ENCODE measurements at places on chromosomes 7 and 10.

DNA sequence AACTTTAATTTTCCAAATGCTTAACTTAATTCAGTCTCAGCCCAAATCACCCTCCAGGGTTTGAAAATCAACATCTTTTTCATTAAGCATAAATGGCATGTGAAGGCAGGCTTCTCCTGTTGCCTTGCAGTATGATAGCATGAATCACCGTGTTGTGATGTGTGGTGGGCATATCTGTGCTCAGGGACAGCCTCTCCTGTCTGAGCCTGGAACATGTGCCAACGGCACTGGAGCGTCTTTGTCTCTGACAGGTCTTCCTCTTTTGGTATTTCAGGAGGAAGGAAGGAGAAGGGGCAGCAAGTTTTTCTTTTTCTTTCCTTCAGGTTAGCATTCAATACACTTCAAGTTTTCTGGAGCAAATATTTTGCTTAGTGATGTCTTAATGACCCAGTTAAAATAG lies 57.6 kb downstream of the LRGUK start:
- no peak for DNase-seq

DNA sequence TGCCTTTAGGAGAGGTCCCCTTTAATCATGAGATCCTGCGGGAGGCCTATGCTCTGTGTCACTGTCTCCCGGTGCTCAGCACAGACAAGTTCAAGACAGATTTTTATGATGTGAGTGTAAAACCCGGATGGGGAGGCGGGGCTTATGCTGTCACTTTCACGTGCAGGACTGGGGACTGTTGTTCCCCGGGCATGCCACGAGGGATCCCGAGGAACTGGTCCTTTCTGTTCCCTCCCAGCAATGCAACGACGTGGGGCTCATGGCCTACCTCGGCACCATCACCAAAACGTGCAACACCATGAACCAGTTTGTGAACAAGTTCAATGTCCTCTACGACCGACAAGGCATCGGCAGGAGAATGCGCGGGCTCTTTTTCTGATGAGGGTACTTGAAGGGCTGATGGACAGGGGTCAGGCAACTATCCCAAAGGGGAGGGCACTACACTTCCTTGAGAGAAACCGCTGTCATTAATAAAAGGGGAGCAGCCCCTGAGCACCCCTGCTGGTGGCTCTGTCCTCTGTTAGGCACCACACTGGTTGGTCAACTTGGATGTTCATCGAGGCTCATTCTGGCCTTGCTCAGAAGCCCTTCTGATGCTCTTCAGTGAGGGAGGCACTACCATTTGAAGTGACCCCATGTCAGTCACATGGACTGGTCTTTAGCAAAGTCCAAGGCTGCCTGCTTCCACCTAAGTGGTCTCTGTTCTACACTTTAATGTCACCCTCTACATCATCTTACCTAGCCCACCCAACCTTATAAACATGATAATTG lies 2.8 kb downstream of the COPS6 start:
- no peak for DNase-seq

DNA sequence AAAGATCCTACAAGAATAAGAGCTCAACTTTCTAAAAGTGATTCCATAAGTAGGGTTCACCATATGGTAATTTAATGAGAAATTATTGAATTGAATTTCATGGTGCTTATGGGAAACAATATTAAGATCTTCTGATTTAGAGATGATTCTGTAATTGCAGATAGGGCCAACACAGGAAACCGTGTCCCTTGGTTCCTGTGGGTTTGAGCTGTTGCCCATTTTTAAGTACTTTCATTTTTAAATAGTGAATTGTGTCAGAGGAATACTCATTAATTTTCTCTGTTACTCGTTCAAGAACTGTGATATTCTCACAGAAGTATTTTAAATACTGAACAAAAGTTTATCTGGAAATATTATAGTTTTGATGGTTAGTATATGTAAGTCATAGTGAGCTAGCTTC lies 129.2 kb downstream of the SRI start:
- no peak for DNase-seq

- no peak for DNase-seq
Measured at GRCh38 chr7:108818742-108819141, 249.1 kb downstream of the DNAJB9 start.

DNA sequence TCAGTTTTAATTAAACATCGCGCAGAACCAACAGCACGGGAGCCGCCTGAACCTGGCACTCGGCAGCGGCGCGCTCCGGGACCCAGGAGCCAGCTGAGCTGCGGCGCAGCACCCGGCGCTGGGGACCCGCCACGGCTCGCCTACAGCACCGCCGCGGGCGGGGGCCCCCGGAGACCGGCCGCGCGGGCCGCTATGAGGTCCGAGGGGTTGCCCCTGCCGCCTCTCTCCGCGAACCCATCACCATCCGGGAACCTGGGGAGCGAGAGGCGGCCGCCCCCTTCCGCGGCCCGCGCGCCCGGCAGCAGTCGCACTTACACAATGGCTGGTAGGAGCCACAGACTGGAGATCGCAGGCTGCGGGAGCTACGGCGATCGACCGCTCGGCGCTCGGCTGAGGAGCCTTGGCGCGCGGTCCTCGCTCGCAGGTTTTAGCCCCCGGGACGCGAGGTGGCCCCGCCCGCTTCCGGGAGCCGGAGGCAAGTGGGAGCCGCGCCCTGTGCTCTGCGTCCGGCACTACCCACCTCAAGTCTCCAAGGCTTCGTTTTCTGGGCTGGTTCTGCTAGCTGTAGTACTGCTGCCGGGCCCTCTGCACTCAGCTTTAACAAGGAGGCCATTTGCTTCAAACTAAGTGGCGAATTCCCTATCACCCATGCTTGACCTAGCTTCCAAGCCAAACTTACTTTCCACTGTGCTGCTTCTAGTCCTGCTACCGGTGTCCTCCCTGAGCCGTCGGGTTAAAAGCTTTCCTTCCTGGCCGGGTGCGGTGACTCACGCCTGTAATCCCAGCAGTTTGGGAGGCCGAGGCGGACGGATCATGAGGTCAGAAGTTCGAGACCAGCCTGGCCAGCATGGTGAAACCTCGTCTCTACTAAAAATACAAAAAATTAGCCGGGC lies at the start of gene TPK1:
TPK1 (minus strand) TSS at position 402 of the 893 bp plus-strand sequence. CDS start 451 bp downstream, outside the sequence.
- peak; percentile 92 for DNase-seq

DNA sequence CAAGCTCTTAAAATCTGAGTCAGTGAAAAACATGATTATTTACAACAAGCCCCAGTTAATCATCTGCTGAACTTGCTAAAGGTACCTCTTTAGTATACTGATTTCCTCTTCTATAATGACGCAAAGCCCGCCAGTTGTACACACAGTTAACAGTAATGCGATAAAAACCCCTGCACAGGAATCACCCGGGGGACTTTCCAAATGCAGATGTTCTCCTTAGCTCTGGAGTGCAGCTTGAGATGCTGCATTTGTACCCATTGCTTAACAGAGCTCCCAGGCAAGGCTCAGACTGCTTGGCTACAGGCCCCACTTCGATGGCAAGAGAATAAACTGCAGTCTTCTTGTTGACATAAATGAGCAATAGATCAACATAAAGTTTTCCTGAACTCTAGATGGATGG lies 279.6 kb upstream of the HGF start:
- DNase-seq, result peak; percentile 16

- DNase-seq, result no peak
Measured at GRCh38 chr7:130210181-130210935, 2.7 kb downstream of the SSMEM1 start.

DNA sequence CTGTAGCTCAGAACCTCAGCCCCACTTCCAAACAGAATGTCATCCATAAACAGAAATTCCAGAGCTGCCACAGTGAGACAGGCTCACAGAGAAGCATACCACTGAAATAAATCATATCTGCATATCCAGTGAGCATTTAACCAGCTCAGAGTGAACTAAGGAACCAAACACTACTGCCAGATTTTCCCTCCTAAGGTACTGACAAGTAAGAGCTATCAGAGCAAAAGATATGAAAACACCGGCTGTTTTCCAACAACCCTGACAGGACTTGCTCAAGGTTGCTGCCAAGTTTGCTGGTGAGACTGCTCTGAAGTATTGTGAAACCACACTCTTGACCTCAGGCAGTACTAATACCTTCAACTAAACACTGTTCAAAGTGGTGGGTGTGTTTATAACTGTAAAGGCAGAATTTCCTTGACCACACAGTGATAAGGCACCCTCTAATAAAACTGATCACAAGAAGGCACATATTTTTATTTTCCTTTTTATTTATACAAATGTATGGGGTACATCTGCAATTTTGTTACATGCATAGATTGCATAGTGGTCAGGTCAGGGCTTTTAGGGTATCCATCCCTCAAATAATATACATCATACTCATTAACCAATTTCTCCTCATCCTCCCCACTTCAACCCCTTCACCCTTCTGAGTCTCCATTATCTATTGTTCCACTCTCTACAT lies 18.3 kb downstream of the SGMS1 start:
- no peak for DNase-seq

Data from left ventricle myocardium inferior (tissue), 1 donor.